Fibroblast of the aortic adventitia (primary cell): ENCODE measurements at places on chromosomes 3 and 15. TPM values are rescaled to one million over a fixed set of nuclear protein-coding genes. Genes with fewer than 3 reads are reported as not detected.

- DNase-seq = peak; percentile 84
These were observed 576.5 kb downstream of the ZNF385D start for GRCh38 chr3:21174461-21174860.

GRCh38 chr3:194584866-194585265 lies 48.4 kb downstream of the TMEM44 start:
- peak; percentile 79 for DNase-seq

- DNase-seq = no peak
These were observed 66.3 kb upstream of the BBX start for GRCh38 chr3:107456501-107456900.

DNA sequence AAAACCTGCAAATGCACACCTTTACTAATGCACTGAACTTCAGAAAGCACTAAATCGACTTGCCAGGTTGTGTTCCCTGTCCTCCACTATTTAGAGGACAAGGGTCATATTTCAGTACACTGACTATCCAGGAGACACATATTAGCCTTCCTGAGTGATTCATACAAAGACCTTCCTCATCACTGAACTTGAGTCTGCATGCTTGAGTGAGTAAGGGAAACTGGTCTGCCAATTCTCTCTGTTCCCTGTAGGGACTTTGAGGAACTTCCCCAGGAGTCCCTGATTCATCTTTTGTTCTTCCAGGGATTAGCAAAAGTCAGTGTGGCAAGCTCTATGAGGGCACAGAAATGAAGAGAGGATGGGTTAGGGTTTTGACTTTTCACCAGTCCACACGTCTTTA lies 565.9 kb downstream of the PDCD6IP start:
- no peak for DNase-seq

Gene MORC1
- total RNA-seq = not detected in 2 replicates

Gene GOLGA8H
- 0.63 TPM in 1 of 2 replicates, not detected in the other for total RNA-seq

- DNase-seq = no peak
These were observed 21.3 kb downstream of the IGF1R start for GRCh38 chr15:98669638-98670037.

GRCh38 chr3:41365973-41366372 lies 166.7 kb downstream of the CTNNB1 start:
- no peak for DNase-seq

DNA sequence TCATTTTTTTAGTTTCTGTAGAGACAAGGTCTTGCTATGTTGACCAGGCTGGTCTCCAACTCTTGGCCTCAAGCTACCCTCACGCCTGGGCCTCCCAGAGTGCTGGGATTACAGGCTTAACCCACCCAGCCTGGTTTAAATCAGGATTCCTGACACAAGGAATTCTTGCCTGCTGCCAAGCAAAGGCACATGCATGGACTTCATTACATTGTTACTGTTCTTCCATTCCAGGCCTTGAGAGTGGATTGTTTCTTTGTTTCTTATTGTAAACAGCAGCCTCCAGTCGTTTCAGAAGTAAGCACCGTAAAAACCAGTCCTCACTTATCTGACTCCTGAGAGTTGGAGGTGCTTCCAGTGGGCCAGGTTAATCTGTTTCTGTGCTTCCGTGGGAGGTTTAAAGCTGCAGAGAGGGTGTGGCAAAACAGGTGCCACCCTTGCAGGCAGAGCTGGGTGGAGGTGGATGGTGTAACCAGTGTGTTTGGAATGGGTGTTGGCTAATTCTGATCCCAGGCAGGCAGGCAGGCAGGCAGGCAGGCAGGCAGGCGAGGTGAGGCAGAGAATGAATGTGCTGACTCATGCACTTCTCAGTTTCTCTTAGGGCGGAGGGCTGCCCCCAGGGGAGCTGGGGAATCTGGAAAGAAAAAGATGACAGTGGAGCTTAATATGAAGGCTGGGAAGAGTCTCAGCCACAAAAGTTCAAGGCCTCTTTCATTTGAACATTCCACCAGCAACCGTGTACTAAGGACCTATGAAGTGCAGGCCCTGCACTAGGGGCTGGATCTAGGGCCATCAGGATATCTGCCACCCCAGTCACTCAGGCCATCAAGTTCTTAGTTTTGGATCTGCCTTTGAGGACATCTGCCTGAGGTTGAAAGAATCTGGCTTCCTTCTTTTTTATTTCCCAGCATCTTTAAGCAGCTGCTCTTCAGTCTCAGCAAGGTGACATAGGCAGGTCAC lies 37.0 kb upstream of the CDCP1 start:
- peak; percentile 86 for DNase-seq

DNA sequence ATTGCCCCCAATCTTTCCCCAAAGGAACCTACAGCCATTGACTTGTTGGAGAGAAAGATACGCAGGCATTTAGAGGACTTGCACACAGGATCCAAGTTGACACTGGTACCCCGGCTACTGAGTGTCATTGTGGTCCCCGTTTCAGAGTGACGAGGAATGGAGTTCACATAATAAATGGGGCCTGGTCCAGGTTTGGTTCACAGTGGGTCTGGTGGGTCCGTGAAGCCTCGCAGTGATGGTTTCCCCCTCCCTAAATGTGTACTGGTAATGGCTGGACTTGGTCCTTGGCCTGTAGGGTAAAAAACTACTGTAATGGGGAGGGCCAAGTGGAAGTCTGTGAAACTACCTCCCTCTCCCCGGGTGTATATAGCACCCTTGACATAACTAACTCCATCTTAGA lies 232.1 kb upstream of the LYSMD4 start:
- DNase-seq = no peak
